AG04449 (cell line): ENCODE measurements at places on chromosomes 7 and 10.

- DNase-seq = no peak
Observed at GRCh38 chr10:32166365-32166764, 110.1 kb upstream of the KIF5B start.

DNA sequence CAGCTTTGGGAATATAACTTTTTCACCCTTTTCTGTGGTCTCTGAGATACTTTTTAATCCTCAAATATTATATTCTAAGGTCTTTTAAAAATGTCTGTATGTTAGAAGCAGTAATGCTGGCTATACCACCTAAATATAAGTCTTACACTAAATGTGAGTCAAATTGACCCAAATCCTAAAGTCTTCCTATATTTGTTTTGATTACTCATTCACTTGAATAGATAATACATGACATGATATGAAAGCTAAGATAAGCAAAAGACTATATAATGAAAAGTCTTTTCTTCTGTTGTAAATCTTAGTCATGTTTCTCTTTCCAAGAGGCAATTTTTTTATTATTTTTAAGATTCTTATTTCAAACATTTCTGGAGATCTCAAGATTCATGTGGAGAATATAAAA lies 64.2 kb downstream of the HDAC9 start:
- DNase-seq = no peak

DNA sequence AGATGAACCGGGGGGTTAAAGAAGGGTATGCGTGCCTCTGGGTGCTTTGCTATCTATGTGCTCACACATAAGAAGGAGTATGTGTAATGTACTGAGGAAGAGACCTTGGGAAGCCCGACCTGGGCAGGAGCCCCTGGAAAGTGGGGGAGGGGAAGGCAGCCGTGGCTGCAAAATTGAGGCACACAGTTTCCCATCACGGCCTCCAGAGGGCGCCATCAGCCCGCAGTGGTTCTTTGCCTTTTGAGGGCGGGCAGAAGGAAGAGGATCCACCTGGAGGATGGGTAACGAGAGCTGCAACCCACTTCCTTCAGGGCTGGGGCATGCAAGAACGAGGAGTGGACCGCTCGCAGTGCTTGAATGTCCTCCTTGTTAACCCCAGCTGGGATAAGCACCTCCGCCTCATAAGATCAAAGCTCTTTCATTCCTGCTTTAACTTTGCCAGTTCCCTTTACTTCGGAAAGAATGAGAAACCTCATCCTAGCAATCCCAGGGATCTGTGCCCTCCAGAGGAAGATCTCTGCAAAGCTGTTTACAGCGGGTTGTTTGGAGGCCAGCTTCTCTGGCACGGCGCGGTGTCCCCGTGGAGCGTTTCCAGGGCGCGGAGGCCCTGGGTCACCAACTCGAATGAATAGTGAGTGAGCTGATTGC lies 77.9 kb downstream of the PCGF5 start:
- DNase-seq = no peak

- no peak for DNase-seq
Observed at GRCh38 chr10:79195091-79195923, 126.5 kb downstream of the ZMIZ1 start.

GRCh38 chr10:29055101-29055500 lies 233.8 kb upstream of the LYZL1 start:
- no peak for DNase-seq

GRCh38 chr10:118940386-118940785 lies 89.1 kb upstream of the NANOS1 start:
- no peak for DNase-seq

- peak; percentile 51 for DNase-seq
Observed at GRCh38 chr10:29555746-29556481, 78.9 kb downstream of the SVIL start.

DNA sequence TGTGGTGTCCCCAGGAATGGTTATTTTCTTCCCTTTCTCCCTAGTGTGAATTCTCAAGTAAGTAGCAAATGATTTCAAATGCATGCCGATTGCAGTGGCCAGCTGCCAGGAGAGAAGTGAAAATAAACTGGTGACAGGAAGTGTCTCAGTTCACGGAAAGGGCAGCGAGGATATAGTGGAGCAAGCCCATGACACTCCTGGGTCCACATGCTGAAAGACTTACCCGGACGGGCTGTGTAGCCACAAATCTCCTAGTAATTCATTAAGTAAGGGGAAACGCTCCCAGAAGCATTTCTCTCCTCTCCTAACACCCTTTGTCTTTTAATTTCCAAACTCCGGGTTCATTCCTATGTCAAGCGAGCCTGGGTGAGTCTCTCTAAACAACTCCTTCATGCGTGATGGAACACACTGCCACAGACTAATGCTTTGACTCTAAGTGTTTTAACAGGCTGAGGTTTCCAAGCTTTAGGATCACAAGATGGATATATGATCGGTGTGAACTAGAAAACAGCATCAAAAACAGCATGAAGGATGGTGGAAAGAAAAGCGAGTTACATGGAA lies 125.6 kb downstream of the CYP26A1 start:
- peak; percentile 38 for DNase-seq

DNA sequence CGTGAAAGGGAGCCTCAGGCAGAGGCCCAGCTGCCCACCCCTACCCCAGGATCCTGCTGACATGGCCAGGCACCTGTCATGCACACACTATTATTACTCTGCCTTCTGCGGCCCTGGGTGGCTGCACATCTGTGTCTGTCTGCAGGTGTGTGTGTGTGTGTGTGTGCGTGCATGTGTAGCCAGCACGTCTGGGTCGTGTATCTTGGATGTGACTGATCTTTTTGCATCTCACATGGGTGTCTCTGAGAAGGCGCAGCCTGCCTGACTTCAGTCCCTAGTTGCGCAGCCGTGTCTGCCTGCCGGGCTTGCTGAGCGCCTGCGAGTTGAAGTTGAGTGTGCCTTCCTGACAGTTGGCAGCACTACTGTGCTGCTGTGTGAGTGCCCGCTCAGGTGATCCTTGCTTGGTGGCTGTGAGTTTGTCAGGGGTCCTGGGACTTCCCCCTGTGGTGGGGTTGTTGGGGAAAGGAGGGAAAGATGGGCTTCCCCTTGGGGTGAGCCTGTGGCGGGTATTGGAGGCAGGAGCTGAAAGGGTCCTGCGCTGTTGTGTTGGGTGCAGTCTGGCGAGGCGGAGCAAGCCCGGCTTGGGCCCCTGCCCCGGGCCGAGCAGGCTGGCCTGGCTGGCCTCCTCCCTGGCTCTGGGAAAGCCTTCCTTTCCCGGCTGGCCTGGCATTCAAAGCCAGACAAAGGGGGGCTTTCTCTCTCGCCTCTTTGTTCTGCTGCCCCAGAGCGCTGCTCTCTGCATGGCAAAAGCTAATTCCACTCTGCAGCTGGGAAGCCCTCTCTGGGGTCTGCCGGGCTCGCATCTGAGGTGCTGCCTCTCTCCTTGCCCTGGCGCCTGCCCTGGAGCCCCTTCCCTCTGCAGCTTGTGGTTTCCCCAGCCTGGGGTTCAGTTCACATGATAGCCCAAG lies 4.9 kb downstream of the TRIM8 start:
- no peak for DNase-seq

DNA sequence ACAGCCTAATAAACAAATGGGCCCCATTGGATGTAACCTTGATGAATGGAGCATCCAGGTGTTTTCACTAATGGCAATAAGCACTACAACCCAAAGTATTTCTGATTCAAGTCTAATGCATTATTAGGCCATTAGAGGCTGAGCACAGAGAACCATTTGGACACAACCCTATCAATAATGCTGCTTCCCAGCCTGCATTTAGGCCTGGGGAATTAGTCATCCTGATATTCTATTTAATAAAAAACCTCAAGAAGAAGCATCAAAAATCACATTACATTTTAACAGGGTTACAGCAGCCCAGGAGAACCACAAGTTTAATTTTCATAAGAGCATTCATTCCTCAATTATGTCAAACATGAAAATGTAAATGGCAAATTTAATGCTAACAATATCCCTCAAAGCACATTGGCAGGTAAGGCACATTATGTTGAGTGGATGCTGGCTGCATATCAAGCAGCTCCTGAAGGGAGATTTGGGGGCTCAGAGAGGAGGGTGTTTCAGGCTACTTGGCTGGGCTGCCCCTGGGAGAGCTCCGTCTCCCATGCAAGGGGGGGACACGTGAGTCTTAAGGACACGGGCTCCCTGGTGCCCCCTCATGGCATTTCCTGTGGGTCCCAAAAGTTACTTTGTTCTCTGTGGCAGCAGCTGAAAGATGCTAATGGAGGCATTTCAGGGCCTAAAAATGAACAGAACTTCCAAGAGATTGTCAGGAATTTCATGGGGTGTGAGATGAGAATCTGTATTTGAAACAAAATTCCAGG lies 143.4 kb downstream of the HERPUD2 start:
- no peak for DNase-seq

DNA sequence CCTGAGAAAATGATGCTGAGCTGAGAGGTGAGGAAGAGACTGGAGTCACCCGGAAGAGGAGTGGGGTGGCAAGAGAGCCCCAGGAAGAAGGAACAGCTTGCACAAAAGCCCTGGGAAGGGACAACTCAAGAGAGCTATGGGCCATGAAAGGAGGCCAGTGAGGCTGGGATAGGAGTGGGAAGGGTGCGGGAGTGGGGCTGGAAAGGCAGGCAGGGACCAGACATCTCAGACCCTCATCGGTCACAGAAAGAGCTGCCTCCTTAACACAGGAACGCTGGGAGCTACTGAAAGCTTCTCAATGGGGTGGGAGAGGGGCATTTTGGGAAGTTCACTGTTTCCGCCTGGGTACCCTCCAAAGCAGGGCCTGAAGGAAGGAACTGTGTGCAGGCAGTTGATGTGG lies 122.0 kb upstream of the UNC5B start:
- no peak for DNase-seq
